Endothelial cell (in vitro differentiated cells): ENCODE measurements at places on chromosomes 12 and 14. TPM values are rescaled to one million over a fixed set of nuclear protein-coding genes. Genes with fewer than 3 reads are reported as not detected.

The TEDC1 gene
- 11.5 TPM for total RNA-seq

DNA sequence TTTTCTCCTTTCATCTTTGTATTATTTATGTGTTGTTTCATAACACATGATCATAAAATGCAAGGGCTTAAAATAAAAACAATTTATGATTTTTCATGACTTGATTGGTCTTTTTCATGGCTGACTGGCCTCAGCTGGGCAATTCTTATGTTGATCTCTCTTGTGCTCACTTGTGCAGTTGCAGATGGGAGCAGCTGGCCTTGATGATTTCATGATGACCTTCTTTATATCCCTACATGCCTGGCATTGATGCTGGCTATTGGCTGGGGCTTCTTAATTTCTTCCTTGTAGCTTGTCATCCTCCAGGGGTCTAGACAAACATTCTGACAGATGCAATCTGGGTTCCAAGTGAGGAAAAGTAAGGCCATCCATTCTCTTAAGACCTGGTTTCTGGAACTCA lies 1832.8 kb upstream of the FLRT2 start:
- DNase-seq = no peak

DNA sequence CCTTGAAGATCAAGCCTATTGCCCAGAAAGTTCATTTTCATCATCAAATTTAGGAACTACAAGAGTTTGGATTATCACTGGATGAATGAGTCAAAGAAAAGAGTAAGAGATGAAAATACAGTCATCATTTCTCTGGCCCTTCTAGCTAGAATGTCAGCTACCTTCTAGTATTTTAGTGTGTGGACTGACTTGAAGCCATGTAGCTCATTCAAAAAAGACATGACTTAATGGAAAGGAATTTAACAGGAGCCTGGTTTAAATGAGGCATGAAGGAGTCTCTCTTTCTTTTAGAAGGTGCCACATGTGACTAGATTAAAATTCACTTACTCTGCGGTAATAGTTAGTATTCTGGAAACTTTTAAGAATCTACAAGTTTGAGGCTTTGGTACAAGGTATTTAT lies 7.1 kb downstream of the PTHLH start:
- no peak for DNase-seq

DNA sequence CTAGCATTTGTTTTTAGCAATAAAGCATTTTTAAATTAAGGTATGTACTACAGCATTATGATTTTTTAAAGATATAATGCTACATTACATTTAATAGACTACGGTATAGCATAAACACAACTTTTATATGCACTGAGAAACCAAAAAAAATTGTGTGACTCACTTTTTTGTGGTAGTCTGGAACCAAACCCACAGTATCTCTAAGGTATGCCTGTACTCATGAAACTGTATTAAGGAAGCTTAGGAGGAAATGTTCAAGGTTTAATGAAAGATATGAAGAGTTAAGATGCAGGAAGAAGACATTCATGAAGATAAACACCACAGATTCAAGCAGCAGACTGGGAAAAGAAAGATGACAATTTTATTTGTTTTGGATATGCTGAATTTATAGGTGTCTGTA lies 51.7 kb downstream of the PPP1R12A start:
- DNase-seq = no peak

- DNase-seq = peak; percentile 28
Observed at GRCh38 chr12:132603240-132604150, 6.9 kb downstream of the LRCOL1 start.

DNA sequence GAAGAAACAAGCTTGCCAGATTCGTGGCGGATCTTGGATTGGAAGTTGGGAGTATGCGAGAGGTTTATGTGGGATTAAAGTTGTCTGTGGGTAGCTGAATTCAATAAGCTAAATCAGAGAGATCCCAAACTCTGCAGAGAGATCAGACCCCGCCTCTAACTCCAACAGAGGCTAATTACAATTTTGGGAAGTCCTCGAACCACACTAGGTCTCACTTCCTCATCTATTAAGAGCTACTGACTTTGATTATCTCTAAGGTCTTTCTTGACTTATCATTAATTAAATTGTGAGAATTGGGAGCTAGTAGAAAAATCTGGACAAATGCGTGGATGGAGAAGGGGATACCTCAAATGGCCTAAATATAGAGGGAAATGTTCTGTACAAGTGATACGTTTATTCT lies 9.1 kb downstream of the NTF3 start:
- DNase-seq = no peak

GRCh38 chr12:49483619-49484018 lies 55.2 kb upstream of the KCNH3 start:
- no peak for DNase-seq
